ENCODE measurements at places on chromosomes 16 and 17. TPM values are rescaled to one million over a fixed set of nuclear protein-coding genes. Genes with fewer than 3 reads are reported as not detected.

Gene CRYM
- total RNA-seq: not detected

DNA sequence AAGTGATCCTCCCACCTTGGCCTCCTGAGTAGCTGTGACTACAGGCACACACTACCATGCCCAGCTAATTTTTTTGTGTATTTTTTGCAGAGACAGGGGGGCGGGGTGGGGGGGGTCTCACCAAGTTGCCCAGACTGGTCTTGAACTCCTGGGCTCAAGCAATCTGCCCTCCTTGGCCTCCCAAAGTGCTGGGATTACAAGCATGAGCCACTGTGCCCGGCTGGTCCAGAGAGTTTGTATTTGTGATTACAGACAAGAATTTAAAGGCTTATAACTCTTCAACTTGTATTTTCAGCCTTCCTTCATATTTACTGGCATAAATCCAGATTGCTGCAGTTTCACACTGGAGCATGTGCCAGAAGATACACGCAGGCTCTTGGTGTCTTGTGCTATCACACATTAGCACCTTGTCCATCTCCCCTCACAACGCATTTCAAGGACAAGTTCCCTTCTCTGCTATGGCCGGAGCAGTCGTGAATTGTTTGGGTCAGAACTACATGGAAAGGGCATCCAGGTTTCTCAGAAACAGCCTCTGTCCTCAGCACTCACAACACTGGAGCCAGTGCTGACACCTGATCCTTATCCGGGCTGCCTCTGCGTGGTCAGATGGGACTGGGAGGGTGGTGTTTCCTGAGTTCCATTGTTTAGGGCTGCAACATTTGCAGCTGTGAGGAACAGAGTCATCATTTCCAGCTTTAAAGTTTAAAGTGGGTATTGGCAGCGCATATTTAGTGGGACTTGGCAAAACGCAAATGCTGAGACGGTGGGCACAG, 28.1 kb downstream of the WSCD1 start:
- H3K27ac ChIP-seq: no peak overlapping the region
- H3K27me3 ChIP-seq: no peaks in the 10 kb centered on the region
- DNase-seq: no peak
- no peak overlapping the region for H3K4me3 ChIP-seq

DNA sequence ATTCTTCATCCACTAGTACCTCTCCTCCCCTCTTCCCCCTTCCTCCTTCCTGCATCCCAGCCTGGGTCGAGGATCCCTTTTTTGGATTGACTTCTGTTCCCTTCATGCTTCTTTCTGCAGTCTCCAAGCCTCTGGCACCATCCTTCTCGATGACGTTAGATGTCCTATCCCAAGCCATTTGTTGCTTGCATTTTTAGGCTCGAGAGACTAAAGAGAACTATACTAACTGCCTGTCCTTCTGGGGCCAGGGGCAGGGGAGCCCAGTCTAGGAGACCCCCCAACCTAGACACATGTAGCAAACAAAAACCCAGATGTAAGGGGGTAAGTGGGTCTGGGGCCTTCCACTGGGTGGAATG, 23.9 kb downstream of the UNK start:
- no peak overlapping the region for H3K4me3 ChIP-seq
- H3K27me3 ChIP-seq: no peaks in the 10 kb centered on the region
- DNase-seq: no peak
- peaks cover 42% of the 10 kb centered on the region for H3K36me3 ChIP-seq
- H3K27ac ChIP-seq: peak overlapping the region; percentile 83
- no peaks in the 10 kb centered on the region for H3K4me1 ChIP-seq

- peak overlapping the region; percentile 15 for H3K4me3 ChIP-seq
- H3K36me3 ChIP-seq: peaks cover 9% of the 10 kb centered on the region
- H3K27me3 ChIP-seq: no peaks in the 10 kb centered on the region
- H3K27ac ChIP-seq: peak overlapping the region; percentile 93
These were observed 1.3 kb upstream of the SENP3 start for GRCh38 chr17:7560172-7561027.

DNA sequence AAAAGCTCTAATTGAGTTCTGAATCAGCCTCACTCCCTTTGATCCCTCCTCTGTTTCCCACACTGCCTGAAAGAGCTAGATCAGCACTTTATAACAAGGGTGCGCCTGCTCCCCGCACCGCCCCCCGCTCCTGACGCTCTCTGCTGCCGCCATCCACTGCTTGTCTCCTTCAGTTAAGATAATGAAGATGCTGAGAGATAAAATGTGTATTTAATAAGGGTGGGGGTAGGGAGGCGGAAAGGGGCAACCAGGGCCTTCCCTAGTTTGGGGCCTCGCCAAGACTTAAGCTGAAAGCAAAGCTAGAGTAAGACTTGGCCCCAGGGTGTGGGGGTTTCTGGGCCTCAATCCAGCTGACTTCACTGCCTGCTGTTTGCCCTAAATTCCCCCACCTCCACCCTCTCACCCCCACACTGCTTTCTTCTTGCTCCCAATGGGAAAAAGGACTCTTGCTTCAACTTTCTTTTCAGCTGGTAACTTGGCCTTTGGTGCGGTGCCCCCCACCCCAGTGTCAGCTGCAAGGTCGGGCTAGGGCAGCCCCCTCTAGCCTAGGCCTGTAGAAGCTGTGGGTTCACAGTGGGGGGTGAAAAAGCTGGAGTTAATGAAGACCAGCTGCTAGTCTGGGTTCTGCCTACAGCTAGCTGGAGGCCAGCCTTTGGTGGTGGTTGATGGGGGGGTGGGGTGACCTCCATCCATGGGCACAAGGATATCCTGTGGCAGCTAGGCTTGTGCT, 1.8 kb upstream of the RARA start:
- peaks cover 72% of the 10 kb centered on the region for H3K4me1 ChIP-seq
- H3K27me3 ChIP-seq: no peaks in the 10 kb centered on the region
- no peak for DNase-seq
